ENCODE measurements at places on chromosomes 1 and 21. TPM values are rescaled to one million over a fixed set of nuclear protein-coding genes. Genes with fewer than 3 reads are reported as not detected.

DNA sequence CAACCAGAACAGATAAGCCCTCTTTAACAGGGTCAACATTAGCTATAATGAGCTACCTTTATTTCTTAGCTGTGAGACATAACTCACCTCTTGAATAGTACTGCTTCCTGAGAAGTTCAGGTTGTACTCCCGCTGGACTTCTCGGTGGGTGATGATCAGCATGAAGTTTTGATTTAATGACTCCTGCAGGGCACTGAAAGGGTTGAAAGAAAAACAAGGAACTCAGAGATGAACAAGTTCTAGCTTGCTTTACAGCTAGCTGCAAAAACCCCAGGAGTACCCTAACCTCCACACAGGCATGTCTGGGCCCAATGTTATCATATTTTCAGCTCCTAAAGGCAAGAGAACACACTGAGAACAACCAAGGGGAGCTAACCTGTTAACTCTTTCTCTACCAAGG is 254.4 kb downstream of the FAF1 start:
- DNase-seq: no peak

- DNase-seq: no peak
These were observed 22.6 kb downstream of the HLX start for GRCh38 chr1:220901881-220902280.

- no peak for DNase-seq
These were observed 22.9 kb downstream of the PLXNA2 start for GRCh38 chr1:208221291-208221622.

DNA sequence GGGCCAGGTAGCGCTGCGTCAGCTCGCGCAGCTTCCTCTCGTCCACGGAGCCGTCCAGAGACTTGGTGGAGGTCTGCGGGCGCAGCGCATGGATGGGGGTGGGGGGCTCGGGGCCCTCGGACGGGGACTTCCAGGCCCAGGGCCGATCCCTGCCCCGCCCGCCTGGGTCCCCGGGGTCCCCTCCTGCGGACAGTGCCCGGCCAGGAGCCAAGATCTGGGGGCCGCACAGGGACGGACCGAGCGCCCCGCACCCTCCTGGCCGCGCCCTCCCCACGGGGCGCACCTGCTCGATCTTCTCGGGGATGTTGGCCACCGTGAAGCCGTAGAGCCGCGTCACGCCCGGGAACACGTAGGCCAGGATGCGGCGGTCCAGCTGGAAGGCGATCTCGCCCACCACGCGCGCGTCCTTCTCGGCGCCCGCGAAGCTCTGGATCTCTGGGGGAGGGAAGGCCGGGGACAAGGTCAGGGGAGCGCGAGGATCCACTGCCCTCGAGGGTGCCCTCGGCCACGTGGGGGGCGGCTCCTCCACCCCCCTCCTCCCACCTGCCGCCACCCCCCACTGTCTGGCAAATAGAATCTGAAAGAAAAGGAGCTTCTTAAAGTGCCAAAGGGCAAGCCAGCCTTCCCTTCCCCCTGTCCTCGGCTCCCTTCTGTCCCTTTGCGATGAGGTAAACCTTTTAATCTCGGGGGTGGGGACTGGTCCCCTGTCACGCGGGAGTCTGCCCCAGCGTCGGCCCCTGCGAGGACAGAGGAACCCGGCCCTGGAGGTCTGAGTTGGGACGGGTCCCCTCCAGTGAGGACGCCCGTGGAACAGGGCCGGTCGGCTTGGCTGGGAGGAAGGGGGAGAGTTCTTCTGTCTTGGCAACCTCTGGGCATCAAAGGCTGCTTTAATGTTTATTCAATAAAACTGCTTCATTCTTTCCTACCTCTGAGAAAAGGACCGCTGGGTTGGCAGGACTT is 6.5 kb upstream of the FTCD start:
- DNase-seq: no peak

DNA sequence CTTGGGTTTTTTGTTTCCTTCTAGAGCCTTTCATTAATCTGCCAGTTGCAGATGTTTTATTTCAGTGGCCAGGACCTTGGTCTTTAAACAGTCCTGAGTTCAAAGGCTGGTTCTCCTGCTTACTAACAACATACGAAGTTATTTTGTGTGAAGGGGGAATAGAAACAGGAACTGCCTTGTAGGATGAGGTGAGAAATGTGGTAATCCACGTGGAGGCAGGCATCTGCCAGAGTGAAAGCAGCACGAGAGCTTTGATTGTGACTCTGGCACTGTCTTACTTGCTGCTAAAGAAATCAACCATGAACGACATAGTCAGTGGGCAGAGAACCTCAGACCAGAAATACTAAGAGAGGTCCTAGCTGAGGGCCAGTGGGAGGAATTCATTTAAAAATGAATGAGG is 30.4 kb downstream of the TMEM63A start:
- no peak for DNase-seq

The ADGRB2 gene
- 2.9 TPM for total RNA-seq

The TNFRSF8 gene
- total RNA-seq: 2.3 TPM

The MEGF6 gene
- 32.1 TPM for total RNA-seq

The CFHR1 gene
- total RNA-seq: not detected
